ENCODE measurements at places on chromosomes 1 and 21.

DNA sequence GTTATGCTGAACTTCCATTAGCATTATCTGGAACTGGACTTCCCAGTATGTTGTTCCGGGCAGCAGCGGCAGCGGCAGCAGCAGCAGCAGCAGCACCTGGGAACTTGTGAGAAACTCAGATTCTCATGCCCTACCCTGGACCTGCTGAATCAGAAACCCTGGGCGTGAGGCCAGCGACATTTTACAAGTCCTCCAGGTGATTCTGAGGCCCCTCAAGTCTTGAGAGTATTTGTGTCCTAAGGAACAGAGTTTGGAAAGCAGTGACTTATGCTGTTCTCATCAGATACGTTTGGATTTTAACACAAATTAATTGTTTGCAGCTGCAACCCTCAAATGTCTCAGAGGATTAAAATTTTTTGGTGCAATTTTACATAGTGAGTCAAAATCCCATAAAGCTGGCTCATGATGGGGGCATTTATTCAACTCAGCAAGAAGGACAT is 157.2 kb upstream of the KAZN start:
- no peak for DNase-seq

DNA sequence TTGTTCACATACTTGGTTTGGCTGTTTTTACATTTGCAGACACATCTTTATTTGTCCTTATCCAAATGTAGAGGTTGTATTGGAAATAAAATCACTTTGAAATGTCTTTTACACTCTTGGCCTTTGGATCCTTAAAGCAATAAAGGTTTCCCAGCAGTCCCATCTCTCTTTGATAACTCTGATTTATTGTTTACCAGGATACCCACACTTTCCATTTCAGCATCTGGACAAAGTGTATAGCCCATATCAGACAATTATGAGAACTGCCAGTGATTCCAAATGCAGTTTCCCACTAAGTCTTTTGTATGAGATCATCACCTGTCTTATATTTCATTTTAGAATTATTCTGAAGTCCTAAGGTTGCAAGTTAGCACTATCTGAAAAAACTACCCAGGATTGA is 114.7 kb downstream of the NEK7 start:
- DNase-seq = no peak

- no peak for DNase-seq
Observed at GRCh38 chr1:91610102-91610501, 109.5 kb downstream of the CDC7 start.

GRCh38 chr1:220207411-220207810 is 64.8 kb downstream of the RAB3GAP2 start:
- no peak for DNase-seq

Measured in neuronal stem cell (in vitro differentiated cells).